SK-N-DZ (cell line): ENCODE measurements at places on chromosomes 7 and 10.

DNA sequence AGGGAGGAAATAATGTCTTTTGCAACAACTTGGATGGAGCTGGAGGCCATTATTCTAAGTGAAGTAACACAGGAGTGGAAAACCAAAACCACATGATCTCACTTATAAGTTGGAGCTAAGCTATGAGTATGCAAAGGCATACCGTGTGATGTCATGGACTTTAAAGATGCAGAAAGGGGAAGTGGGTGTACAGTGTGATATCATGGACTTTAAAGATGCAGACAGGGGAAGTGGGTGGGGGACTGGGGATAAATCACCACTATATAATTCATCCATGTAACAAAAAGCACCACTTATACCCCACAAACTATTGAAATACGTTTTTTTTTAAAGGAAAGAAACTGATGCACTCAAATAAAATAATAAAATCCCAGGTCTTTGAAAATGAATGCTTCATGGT, 29.5 kb downstream of the LYZL2 start:
- DNase-seq = no peak

DNA sequence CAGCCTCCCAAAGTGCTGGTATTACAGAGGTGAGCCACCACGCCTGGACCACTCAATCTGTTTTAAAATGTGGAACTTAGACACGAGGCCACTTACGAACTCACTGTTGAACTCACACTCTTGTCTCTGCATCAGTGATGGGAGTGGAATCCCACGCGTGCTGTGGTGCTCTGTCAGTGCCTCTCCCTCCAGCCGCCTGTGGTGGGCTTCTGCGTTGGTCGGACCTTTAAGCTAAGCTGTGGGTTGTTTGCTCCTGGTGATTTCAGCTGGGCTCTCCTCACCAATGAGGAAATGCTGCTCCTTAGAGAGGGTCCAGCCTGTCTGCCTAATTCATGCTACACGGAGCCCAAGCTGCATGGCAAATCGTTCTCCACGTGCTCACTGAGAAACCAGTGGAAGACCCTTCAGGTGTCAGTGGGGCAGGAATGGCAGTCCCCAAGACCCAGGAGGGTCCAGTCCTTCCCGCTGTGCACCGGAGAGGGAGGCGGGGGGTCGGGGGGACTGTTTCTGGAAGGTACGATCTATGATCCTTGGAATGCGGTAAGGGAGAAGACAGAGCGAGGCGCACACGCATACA, 17.9 kb upstream of the PRKAR1B start:
- DNase-seq = no peak

DNA sequence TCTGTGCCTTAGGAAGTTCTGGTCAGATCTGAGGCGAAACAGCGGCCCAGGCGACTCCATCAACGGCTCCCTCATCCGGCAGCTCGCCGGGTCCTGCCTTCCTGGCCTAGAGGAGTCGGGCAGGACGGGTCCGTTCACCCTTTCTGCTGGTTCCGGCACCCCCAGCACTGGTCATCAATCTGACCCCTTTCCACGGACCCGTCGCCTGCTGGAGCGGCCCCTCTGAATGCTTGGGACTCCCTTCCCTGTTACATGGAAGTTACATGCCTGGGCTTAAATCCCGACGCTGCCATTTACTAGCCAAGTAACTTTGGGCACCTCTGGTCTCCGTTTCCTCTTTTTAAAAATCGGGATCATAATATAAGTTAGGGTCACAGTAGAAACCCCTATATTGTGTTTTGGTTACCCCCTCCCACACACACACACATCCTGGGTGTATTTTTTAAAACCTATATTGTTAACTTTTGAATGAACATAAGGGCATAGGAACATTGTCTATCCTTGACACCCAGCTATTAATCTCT, 607 bp upstream of the GGCT start:
- no peak for DNase-seq

DNA sequence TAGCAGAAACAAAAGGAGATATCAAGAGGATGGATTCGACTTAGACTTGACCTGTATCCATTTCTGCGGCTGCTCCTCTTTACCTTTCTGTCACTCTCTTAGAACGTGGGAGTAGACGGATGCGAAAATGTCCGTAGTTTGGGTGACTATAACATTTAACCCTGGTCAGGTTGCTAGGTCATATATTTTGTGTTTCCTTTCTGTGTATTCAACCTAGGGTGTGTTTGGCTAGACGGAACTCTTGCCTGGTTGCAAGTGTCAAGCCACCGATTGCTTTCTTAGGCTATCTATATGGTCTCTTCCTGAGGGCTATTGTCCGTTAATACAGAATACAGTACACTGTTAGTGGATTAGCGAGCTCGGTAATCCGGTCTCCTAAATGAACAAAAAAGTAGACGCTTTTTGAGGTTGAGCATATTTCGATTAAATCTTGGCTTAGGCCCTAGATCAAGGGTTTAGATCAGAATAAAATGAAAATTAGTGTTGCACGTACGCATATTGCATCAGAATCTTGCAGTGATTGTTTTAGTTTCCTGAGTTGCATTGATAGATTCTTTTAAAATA, 1.2 kb downstream of the PTEN start:
- peak; percentile 47 for DNase-seq

DNA sequence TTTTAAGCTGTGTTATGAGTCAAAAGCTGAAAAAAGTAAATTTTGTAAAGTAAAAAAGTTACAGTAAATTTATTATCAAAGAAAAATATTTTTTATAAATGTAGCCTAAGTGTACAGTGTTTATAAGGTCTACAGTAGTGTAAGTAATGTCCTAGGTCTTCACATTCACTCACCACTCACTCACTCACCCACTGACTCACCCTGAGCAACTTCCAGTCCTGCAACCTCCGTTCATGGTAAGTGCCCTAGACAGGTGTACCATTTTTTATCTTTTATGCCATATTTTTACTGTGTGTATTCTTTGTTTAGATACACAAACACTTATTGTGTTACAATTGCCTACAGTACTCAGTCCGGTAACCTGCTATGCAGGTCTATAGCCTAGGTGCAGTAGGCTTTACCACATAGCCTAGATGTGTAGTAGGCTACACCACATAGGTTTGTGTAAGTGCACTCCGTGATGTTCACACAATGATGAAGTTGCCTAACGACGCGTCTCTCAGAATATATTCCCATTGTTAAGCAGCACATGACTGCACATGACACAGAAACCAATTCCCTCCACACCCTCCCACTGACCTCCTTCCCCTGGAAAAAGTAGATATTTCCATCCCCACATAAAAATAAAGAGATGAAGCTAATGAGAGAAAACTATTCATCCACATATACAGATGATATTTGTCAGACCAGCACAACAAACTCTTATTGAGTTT, 44.8 kb upstream of the FGL2 start:
- DNase-seq = no peak

DNA sequence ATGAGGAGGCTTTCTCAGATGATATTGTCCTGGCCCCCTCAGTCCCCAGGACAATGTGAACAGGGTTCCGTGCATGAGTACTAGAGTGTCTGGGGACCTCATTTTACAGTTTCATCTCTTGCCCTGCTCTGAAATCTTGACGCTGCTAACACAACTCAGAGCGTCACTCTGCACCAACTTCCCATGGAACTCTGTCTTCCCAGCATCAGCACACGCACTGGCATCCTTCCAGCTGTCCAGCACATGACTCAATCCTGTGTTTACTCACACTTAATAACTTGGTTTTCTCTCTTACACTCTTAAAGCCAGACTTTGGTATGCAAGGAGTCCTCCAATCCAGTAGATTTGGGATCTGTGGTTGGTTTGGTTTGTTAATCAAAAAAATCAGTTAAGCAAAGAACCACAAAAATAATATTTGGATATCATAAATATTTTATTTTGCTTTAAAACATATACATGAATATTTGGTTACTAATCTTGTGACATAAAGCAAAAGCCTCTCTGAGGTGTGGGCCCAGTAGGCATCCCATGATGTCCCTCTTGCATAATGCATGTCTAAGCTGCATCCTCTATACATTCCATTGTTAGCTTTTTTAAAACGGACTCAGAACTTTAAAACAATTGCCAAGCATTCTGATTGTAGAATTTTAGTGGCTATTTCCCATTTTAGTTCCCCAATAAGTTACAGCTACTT, 131.0 kb downstream of the CXCL12 start:
- no peak for DNase-seq
